HTR-8/SVneo (cell line): ENCODE measurements at places on chromosomes 13 and 19.
A peak's percentile ranks its signal among the peaks of the same experiment; 100 is the strongest.

DNA sequence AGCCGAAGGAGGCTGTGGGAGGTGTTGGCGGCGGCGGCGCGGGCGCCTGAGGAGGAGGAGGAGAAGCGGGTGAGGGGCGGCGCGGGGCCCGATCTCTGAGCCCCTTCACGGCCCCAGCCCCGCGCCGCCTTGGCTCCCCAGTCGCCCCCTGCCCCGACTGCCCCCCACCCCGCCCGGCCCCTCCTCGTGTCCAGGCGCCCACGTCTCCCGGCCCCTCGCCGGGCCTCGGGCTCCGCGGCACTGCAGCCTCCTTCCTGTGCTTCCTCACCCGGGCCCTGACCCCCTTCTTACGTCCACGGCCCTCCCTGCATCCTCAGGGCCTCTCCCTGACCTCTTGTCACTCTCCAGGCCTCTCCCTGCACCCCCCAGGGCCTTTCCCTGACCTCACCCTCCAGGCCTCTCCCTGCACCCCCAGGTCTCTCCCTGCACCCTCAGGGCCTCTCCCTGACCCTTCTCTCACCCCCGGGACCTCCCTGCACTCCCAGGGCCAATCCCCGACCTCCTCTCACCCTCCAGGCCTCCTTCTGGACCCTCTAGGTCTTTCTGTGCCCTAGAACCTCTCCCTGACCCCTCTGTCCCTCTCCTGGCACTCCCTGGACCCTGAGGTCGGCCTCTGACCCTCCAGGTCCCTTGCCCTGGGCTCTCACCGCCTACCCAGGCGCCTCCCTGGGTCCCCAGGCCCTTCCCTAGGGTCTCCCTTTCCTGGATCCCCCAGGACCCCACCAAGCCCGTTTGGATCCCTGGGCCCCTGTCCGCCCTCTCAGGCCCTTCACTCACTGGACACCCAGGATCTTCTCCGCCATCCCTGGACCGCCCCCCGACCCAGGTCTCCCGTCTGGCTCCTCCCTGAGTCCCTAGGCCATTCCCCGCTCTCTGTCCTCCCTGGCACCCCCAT, 460 bp downstream of the KMT5C start:
- no peak for DNase-seq

DNA sequence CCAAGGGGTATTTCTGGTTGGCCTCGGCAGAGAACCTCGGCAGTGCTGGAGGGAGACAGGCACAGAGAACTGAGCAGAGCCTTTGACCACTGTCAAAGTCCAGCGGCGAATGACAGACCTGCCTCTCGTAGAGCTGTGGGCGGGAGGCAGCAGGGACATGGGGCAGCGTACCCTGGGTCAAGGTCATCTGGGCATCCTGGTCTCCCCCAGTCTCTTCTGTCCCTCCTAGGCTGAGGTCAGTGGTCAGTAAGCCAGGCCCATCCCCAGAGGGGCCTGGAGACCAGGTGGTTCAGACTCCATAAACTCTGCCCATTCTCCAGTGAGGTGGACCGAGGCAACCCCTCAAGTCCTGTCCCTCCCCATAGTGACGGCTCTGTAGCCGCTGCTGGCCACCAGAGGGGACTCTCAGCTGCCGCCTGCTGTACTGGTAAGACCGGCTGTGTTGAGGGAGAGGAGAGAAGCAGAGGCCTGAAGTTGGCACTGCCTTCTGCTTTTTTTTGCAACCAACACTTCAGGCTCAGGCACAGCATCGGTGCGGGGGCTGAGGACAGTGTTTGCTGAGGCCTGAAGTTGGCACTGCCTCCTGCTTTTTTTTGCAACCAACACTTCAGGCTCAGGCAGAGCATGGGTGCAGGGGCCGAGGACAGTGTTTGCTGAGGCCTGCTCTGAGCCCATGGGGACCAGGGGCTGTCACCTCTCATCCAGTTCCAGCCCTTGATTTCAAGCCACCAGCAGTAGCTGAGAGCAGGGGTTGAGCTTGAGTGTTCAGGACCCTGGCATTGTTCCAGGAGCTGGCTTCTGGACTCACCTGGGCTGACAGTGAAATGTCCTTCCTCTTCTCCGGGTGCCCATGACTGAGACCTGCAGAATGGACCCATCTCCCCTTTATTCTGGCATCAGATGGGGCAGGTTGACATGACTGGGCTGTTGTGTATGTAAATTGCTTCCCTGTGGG, at the start of gene PGLYRP2:
Gene PGLYRP2 (minus strand): TSS at position 111 of the 955 bp plus-strand sequence. CDS start 130 bp downstream, outside the sequence.
- no peak for DNase-seq

DNA sequence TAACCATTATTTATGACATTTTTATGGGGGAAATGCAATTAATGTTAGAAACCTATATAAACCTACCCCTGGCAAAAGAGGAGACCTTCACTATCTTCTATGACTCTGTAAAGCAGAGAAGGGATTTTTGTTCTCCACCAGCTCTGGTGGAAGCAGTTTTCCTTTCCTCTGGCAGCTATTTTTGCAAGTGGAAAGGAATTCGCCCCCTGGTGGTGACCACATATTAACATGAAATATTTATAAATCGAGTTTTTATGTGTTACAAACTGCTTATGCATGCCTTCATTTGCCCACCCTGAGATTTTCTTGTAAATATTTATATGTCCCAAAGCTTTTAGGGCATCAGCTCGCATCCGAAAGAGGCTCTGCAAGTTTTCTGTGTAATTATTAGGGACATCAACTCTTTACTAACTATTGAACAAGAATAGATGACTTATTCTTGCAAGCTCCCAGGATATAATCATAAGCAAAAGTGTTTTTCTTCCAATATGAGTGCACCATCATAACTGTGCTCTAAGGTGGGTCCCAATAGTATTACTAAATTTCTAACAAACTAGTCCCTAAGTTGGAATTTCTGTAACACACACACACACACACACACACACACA, 62.4 kb downstream of the SERTM1 start:
- DNase-seq = peak; percentile 15

GRCh38 chr13:74657765-74658164, 523.6 kb upstream of the KLF12 start:
- DNase-seq = no peak

DNA sequence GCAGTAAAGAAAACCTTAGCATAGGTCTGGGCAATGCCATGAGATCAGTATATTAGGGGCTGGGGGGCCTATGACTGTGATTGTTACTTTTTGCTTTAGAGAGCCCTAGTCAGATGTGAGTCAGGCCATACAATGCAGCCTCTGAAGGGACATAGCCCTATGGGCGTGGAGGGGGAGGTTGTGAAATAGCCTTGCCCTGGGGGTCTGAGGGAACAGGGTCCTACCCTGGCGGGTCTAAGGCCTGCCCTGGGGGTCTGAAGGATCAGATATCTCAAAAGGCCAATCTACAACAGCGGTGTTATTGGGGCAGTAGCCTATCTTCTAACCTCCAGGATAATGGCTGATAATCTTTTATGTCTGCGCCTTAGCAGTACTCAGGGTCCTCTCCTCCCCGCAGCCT, 13.8 kb upstream of the SLC1A5 start:
- no peak for DNase-seq

GRCh38 chr13:21938636-21939035, 267.8 kb downstream of the FGF9 start:
- DNase-seq = no peak
